ENCODE measurements at places on chromosomes 4 and X.

DNA sequence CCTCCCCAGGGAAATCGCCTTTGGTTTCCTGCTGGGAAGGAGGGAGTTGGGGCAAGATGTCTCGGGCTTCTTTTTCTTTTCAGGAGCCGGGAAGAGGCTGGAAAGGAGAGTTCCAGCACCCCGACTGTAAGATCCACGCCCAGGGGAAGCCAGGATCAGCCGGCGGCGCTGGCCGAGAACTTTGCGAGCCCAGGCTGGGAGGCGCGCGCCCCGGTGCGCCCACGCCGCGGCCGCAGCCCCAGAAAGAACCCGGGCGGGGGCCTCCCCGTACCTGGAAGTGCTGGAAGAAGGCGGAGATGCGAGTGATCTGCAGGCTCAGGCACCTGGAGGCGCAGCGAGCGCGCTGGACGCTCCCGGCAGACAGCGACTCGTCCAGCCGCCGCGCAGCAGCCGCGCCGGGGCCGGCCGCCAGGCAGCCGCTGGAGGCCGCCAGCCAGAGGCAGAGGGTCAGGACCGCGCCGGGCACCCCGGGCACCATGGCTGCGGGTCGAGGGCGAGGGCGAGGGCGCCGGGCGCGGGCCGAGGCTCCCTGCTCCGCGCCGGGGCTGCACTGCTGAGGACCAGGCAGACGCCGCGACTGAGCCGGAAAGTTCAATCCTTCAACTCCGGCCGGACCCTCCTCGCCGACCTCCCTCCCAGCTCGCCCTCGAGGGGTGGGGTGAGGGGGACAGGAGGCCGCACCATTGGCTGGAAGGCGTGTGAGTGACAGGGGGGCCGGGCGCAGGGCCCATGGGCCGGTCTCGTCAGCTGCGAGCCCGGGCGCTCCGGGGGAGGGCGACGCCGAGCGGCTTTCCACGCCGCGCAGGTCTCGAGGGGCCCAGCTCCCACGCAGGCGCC, at the start of gene ANOS1:
ANOS1 (minus strand) TSS at position 579 of the 837 bp plus-strand sequence; CDS start at position 478, 101 bp downstream.
- DNase-seq, result no peak

DNA sequence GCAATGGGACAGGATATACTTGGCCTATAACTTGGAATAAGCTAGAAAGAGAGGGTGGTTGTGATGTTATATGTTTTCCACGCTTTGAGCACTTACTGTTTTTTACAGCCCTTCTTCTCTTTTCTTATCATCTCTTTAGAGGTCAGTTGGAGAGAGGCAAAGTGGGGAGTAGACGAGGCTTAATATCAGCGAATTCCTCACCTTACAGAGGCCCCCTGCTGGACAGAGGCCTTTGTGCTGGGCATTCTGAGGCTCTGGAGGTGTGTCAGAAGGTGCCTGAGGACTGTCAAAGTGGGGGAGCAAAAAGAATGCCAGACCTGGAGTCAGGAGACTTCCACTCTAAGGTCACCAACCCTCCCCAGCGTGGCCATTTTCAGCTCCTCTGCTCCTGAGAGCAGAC, 42.5 kb downstream of the MAMLD1 start:
- DNase-seq, result no peak

- no peak for DNase-seq
These were observed 5.6 kb upstream of the TEC start for GRCh38 chr4:48275247-48275646.

- DNase-seq, result no peak
These were observed 38.5 kb upstream of the IQSEC2 start for GRCh38 chrX:53319614-53320542.

- no peak for DNase-seq
These were observed 109.9 kb downstream of the AFF2 start for GRCh38 chrX:148610328-148610698.

GRCh38 chr4:72702948-72703347, 133.9 kb upstream of the ADAMTS3 start:
- DNase-seq, result no peak

DNA sequence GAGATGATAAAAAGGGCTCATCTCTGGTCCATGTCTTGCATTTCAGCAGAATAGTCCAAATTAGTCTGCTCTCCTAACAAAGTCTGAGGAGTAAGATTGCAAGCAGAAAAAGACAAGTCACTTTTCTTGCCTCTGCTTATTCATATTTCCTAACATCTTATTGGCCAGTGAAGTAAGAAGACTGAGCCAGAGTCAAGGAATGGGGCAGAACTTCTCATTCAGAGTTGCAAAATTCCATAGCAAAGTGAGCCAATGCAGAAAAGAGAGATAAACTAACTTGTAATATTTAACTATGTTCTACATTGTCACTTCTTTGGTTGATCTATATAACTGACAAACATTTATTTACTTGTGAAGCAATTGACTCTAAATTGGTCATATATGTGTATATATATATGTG, 2304.0 kb downstream of the ARAP2 start:
- no peak for DNase-seq

DNA sequence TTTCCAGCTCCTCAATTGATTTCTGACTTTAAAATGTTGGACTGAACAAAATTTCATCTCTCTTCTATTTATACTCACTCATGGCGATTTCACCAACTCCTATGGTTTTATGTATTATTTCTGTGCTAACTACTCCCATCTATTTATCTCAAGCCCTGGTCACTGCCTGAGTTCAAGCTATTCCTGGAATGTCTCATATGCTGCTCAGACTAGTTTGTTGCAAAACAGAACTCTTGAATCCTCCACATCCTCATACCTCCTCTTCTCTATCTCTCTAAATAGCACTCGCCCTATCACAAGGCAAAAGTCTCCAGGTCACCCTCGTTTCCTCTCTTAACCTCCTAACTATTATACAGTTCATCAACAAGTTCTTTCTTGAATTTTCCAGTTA, 19.0 kb upstream of the DDX60 start:
- no peak for DNase-seq

All from CD8-positive, alpha-beta memory T cell (primary cell).